ENCODE measurements at places on chromosomes 5 and 9.

DNA sequence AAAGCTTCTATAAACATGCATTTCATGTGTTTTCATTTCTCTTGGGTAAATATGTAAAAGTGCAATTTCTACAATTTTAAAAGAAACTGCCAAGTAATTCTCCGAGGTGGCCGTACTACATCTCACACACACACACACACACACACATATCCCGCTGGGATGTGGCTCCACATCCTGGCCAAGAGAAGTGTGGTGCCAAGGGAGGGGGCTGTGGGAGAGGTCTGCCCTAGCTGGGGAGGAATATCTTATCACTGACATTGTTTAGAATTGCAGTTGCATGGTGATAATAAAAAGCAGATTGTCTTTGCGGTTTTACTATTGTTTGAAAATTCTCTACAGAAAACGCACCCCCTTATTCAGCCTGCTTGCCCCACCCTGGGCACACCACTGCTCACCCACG, 558.4 kb downstream of the BNC2 start:
- DNase-seq = no peak

DNA sequence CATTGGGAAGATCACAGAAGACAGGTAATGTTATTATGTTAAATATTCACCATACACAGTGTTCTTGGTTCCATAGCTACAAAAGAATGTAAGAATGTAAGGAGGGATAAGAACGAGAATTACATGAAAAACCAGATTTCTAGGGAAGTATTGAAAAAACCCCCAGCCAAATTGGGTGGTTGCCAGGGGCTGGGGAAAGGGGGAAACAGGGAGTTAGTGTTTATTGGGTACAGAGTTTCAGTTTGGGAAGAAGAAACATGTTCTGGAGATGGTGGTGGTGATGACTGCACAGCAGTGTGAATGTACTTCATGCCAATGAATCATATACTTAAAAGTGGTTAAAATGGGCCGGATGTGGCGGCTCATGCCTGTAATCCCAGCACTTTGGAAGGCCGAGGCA, 40.3 kb downstream of the GLRX start:
- no peak for DNase-seq

DNA sequence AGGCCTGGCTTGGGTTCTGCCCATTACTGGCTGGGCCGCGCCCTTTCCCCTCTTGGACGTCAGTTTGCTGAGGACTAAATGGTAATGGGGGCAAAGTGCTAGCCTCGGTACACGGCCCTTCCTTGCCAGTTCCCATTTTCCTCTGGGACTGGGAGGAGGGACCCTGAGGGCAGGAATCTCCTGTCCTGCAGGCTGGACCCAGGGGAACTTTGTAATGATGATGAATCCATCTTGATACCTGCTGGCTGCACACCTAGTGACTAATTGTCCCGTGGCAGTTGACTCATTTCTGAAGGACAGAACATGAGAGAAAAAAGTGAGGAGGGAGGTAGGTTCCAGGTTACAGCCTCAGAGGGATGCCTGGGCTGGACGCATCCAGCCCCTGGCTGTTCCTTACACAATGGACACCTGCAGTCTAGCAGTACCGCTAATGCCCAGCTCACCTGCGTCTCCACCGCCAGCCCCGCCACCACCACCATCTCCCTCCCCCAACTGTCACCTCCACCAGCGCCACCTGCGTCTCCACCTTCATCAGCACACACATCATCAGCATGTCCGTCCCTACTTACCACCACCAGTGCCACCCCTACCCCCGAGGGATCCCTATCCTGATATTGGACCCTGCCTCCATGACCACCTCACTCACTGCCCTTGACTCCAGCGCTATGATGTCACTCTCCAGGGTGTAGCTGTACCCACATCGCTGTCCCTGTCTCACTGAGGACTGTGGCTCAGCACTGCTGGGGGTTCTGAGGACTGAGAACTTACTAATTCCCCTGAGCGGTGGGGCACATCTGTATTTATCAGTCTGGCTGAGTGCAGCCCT, 4.3 kb downstream of the CDHR2 start:
- no peak for DNase-seq

DNA sequence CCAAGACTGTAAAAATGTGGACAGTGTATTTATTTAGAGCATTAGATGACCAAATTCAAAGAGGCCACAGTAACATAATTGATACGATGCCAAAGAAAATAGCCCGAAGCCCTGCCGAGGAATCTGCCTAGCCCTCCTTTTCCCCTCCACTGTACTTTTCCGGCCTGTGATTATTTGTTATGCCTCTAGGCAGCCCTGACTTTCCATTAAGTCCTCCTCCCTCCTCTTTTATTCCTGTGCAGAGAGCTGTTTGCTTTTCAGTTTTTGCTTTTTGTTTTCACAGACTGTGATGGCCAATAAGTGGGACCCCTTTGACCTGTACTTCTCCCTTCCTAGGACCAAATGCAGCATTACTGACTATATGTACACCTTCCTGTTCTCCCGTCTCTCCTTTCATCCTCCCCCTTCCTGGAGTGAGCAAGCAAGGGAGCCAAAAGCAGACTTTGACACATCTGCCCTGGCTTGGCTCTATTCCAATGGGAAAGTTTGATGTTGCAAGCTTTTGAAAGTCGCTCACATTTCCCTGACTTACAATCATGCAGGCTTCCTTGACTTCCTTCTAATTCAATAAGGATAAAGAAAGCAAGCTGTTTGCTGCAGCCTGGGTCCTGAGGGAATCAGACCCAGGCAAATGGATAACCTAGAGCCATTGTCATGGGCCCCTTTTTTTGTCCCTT, 76.1 kb downstream of the NREP start:
- no peak for DNase-seq

DNA sequence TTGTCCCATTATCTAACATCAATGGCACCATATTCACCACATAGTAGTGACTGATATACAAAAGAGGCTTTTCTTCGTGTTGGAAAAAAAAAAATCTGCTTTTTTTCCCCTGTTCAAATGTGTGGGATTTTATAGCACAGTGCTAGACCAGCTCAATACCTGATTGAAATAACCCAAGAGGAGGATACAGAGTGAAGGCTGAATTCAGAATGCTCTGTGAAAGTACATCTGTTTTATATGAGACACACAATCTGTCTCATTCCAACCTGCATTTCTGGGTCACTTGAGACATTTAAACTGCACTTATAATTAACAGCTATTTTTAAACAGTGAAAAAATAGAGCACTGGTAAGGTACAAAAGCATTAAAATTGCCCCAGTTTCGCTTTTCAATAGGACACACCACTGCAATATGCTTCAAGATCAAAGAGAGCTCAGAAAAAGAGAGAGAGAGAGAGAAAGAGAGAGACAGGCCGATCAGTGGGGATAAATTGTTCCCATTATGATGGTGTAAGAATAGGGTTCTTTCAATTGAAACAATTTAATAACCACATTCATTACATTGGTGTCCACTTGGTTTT, 179.3 kb downstream of the NR2F1-AS1 start:
- no peak for DNase-seq

DNA sequence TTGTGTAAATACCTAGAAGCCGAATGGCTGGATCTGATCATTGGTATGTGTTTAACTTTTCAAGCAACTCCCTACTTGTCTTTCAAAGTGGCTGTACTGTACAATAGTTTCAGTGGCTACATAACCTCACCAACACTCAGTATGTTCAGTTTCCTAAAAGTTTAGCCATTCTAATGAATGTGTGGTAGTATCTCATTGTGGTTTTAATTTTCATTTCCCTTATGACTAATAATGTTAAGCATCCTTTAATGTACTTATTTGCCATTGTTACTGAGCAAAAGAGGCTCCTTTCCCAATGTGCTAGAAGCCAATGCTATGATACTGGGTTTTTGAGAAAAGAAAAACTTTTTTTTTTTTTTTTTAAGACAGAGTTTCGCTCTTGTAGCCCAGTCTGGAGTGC, 27.8 kb upstream of the ALDOB start:
- DNase-seq = no peak

DNA sequence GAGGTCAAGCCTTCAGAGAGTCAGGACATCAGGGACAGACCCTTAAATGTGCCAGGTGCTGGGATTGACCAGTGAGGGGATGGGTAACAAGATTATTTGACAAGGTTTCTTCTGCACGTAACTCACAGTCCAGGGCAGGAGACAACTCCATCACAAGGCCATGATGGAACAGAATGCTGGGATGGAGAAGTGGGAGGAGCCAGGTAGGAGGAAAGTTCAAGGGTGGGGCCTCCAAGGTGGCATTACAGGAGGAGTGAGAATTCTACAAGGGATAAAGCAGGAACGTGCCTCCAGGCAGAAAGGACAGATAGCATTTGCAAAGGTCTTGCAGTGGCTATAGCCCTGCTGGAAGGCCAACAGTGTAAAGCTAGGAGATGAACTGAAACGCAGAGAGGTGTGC, 102.2 kb downstream of the FGF18 start:
- DNase-seq = no peak

- no peak for DNase-seq
Measured at GRCh38 chr9:98107926-98108325, 11.1 kb downstream of the TRIM14 start.

GRCh38 chr5:150066901-150067396, 19.4 kb downstream of the CSF1R start:
- no peak for DNase-seq

- DNase-seq = no peak
Measured at GRCh38 chr5:34533582-34534522, 122.3 kb upstream of the RAI14 start.

DNA sequence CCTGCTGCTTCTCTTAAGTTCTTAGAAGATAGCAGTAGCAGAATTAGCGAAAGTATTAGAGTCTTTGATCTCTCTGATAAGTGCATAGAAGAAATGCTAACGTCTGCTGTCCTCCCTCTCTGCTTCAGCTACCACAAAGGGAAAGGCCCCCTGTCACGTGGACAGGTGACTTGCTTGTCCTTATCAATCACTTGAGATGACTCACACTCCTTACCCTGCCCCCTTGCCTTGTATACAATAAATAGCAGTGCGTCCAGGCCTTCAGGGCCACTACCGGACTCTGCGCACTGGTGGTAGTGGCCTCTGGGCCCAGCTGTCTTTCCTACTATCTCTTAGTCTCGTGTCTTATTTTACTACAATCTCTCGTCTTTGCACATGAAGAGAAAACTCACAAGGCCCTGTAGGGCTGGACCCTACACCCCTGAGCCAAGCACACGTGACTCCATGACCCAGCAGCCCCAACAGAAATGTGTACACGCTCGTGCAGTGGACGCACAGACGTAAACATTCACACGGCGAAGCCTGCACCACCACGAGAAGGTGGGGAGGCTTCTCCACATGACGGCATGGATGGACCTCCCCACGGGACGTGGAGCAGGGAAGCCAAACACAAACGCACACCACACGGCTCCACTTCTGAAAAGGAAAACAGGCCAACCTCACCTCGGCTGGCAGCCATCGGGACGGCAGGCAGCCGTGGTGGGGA, 38.3 kb downstream of the PNPLA7 start:
- no peak for DNase-seq

DNA sequence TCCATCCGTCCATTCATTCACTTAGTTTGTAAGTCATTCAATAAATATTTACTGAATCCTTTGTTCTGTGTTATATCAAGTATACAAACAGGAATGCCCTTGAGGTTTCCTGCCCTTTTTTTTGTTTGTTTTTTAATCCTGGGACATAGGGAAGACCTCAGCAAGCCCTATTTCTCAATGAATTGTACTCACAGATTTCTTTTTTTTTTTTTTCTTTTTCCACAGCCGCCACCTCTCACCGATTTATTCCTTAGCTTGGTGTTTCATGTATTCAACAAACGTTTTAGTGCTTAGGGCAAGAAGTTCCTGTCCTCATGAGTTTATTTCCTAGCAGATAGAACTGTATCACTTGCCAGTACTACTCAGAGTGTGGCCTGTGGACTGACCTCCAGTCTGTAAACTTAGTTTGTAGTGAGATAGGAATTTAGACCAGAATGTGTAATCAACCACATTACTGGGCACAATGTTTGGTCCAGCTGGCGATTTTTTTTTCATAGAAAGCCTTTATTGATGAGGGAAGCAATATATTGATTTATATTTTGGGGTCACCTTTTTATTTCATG, 35.4 kb upstream of the C5orf47 start:
- DNase-seq = no peak

DNA sequence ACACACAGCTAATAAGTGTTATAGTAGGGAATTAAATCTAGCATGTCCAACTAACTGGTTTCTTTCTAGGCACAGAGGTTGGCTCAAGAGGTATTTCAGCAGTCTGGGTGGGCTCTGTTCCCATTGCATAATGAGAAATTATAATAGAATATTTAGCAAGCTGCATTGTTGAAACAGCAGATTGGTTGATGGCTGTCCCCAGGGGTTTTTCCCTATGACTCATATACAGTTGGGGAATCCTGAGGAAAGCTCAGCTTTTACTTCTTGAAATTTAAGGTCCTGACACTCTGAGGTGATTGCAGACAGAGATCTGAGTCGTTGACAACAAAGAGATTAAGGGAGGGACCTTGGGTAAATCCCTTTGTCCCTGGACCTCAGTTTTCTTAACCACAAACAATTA, 38.3 kb upstream of the TNFSF8 start:
- DNase-seq = no peak

GRCh38 chr9:15416880-15417279, 5.8 kb upstream of the SNAPC3 start:
- peak; percentile 20 for DNase-seq

DNA sequence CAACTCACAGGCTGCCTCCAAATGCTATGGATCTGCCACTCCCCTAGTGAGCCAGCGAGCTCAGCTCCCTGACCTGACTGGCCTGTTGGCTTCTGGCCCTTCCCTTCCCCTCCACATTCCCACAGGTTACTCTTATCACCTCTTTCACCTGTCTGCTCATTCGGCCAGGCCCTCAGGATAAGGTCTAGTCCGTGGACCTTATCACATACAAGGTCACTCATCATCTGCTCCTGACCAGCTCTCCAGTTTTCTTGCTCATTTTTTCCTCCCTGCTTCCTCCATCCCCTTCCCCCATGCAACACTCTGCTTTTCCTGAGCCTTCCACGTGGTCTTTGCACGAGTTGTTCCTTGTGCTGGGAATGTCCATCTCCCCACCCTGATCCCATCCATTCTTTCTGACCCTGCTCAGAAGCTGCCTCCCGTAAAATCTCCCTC, 25.9 kb upstream of the NDST1 start:
- DNase-seq = no peak

DNA sequence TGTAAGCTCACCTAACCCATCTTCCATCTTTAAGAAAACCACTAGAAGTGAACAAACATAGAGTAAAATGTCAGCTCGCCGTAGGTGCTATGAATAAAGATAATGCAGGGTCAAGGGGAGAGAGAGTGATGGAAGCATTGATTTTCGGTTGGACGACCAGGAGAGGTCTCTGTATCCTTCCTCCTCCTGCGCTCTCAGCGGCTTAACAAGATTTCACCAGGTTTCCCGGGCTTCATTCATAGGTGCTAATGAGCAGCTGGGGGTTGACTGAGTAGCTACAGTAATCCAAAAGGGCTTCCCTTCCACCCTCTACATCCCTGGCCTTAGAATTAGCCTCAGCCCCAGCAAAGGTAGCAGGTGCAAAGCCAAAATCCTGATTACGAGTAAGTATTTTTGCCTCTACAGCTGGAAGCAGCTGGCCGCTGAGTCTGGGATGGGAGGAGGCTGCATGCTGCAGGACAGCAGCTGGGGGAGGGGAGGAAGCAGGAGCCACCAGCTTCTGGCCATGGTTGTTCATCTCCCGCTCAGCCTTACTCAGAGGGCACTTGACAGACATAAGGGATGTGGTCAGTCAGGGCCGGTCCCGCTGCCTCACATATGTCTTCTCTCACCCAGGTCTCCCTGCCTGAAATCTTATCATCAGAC, 112.0 kb upstream of the IL12B start:
- no peak for DNase-seq

All from stimulated activated CD4-positive, alpha-beta T cell treated with anti-CD3 and anti-CD28 coated beads, Interleukin-2, amount 100 ng/mL, for 24 hours (primary cell).